ENCODE measurements at places on chromosomes 5 and 9.

DNA sequence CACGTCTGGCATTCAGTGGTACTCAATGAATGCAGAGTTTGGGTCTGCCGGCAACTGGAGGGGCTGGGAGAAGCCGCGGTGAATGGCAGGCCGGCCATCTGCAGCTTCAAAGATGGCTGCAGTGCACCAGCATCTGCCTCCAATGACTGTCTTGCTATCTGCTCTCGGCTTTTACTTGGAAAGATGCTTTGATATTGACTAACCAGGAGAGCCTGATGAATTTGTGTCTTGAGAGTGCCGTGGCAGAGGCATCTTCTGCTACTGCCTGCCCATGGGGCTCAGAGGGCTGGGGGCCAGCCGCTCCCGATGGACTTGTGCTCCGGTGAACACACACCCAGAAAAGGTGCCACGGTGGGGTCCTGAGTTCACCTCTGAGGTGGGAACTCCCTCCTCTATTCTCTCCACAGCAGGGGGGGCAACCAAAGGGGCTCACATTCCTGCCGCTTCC, 164.5 kb downstream of the COL23A1 start:
- no peak for DNase-seq

- peak; percentile 4 for DNase-seq
Measured at GRCh38 chr5:119393746-119394145, 37.9 kb downstream of the TNFAIP8 start.

GRCh38 chr9:35871545-35871944, 1.3 kb upstream of the OR13J1 start:
- no peak for DNase-seq

DNA sequence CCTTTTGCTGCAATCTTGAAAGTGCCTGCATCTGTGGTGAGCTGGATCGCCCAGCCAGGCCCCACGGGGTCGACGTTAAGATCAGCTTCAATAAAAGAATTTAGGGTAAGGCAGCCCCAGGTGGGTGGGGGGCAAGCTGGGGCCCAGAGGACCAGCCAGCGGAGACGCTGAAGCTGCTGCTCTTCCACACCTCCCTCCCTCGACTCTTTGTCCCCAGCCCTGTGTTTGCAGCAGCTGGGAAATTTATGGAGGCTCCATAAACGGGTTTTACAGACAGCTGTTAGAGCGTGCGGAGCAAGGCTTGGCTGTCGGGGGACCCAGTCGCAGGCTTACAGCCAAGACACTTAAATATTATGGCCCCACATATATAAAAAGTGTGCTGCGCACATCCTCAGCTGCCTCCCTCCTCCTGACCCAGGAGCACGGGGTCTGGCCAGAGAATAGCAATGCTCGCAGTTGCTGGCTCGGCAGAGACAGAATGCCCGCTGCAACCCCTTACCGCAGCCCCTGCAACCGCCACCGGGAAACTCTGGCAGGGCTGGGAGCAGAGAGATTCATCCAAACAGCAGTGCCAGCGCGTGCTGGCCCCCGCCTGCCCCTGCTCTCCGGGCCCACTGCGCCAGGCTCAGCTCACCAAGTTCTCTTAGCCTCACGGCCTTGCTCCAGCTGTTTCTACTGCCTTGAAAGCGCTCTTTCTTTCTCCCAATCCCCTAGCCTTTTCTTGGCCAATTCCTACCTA, 28.4 kb upstream of the MVB12B start:
- DNase-seq: no peak

- no peak for DNase-seq
Measured at GRCh38 chr5:80161165-80161564, 94.7 kb downstream of the SERINC5 start.

DNA sequence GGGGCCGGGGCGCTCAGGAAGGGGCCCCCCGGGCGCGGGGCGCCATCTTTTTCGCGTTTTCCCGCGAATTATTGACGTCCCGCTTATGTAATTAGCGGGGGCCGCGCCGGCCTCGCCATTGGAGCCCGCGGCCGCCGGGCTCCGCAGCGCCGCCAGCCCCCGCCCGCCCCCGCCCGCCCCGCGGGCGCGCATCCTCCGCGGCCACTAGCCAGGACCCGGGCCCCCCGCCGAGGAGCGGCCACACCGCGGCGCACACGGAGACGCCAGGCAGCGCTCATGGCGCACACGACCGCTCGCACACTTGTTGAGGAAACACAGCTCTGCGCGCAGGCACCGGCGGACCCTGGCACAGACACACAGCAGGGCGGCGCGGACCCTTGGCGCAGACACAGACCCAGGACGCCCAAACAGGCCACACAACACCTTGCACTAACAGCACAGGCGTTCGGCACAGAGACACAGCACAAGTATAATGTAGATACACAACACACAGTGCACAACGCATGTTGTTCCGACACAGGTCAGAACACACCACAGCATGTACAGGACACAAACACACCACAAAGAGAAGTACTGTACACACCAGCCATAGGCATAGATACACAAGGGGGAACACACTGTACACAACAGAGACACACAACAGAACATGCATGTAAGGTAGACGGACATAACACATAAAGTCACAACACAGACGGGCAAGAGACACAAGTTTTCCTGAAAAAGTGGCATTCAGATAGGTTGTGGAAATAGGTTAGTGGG, 467 bp upstream of the PHF19 start:
- peak; percentile 63 for DNase-seq

GRCh38 chr9:103894184-103894583, 199.9 kb upstream of the SMC2 start:
- no peak for DNase-seq

- DNase-seq: no peak
Measured at GRCh38 chr5:166251786-166252185, 2039.7 kb upstream of the WWC1 start.

GRCh38 chr9:106218854-106219253, 524.5 kb downstream of the TMEM38B start:
- no peak for DNase-seq

GRCh38 chr5:105952875-105953274, 1717.9 kb downstream of the EFNA5 start:
- no peak for DNase-seq

DNA sequence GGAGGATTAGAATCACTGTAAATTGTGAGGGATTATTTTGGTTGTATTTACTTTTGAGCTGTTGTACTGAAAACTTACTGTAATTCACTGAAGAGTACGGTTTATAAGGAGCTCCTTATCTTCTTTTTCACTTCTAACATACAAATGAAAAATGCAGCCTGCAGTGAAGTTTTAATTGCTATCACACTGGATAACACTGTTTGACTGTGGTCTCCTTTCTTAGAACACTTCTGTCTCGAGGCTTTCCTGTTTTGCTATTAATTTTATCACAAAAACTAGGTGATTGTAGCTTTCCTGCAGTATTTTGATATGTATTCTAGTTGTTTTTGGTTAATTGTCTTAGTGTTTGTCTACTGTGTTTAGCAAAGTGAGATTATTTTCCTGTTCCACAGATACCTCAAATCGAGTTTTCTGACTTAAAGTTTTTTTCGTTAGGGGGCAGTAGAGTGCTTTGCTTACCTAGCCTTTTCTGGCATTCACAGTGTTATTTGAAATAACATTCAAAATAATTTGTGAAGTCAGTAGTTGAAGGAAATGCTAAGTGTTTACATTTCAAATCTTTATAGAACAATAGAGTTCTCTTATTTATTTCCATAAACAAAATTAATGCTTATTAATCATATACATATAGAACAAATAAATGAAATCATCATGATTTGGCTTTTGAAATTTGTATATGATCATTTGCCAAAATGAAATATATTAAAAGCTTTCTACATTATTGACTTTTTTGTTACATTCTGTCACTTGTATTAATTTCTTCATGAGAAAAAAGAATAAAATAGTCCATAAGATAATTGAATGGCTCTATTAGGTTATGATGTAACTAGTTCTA, 52.9 kb downstream of the COMMD10 start:
- DNase-seq: peak; percentile 44

DNA sequence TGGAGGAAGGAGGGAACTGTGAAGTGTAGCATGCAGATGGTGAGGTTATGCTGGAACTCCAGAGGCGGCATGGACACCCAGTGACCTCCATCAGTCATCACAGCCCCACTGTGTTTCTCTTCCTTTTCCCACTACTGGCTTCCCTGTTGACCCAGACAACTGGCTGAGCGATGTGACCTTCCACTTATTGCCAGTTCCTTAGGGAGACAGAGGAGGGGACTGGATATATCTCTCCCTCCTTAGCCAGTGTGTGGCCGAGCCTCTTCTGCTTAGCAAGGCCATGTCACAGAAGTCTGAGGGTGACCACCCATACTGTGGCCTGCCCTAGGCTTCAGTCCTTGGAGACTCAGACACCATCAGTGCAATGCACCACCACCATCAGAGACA, 3.0 kb upstream of the PHYKPL start:
- no peak for DNase-seq

- DNase-seq: no peak
Measured at GRCh38 chr5:4533457-4534105, 606.5 kb upstream of the ADAMTS16 start.

DNA sequence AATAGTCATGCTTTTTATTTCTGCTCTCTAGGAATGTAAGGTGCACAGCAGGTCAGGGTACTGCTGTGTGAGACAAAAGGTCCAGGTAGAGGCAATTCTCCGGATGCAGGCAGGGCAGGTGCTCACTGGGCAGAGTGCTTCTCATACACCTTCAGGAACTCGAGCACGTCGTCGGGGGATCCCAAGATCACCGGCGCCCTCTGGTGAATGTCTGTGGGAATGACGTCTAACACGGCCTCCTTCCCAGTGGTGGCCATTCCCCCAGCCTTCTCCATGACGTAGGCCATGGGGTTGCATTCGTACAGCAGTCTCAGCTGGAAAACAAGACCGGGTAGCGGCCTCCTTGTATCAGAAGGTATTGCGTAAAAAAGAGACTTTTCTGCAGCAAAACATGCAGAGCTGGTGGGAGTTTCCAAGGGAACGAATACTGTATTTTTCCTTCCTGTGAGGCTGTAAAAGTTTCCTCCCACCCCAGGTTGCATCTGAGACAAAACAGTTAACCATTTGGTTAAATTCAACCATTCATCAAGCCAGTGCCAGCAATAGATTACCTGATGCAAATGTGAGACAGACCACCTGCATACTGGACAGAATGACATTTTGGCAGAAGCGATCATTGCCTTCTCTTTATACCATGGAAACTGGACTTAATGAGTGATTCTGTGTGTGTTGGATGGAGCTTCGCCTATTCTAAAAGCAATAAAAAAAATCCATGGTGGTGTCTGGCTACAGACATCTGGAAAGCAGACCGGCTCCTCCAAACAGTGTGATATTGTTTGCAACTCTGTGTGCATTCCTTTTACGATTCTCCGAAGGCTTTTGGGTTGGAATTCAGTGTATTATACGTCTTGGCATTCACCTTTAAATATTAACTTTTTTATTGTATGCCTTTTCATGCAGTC, 9.9 kb upstream of the FBP2 start:
- DNase-seq: peak; percentile 90

DNA sequence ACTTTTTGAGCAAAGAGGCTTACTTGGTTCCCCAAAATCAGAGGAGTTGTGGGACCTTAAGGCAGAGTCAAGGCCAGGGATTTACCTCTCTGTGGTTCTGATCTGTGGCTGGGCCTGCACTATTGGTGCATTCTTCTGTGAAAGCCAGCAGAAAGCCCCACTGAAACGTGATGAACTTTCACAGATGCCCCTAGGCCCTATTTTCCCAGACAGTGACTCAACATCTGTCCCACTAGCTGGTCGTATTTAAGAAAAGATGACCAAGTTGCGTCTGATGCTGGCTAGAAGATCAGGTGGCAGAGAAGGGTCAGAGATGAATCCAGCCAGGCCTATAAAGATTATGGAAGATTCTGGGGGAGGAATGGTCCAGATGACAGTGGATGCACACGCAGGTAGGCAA, 153.1 kb downstream of the ACTL7B start:
- no peak for DNase-seq

- no peak for DNase-seq
Measured at GRCh38 chr9:106745457-106745856, 117.5 kb upstream of the ZNF462 start.

GRCh38 chr5:107807431-107807830, 136.7 kb upstream of the EFNA5 start:
- DNase-seq: no peak

DNA sequence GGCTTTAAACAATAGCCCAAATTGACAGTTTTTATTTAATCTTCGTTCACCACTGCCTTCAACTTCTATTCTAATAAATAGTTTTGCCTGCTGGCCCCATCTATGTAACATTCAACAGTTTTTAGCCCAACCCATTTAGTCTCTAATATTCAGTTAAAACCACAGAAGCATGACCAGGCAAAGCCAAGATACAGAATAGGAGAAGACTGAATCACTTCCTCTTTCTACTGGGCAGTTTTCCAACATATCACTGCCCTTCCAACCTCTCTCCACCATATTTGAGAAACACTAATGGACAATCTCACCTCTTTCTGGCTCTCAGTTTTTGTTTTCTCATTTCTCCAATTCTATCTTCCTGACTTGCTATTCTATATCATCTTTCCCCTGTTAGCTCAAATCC, 352.9 kb downstream of the DNAH5 start:
- DNase-seq: peak; percentile 61

DNA sequence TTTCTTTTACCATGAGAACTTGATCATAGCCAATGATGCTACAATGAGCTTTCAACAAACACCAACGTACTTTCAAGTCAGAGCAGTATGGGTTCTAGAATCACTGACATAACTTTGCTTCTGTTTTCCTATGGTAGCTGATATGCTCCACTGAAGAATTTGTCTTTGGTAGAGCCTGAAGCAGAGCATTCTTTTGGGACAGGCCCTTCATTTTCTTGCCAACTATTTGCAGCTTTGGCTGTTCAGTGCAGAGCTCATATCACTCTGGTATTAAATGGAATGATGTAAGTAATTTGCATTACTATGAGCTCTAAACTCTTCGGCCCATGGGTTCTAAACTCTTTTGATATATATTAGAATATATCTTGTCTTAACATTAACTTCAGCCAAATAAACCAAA, 51.8 kb upstream of the APC start:
- DNase-seq: peak; percentile 57

- DNase-seq: no peak
Measured at GRCh38 chr5:176530983-176531901, 6.0 kb downstream of the RNF44 start.

DNA sequence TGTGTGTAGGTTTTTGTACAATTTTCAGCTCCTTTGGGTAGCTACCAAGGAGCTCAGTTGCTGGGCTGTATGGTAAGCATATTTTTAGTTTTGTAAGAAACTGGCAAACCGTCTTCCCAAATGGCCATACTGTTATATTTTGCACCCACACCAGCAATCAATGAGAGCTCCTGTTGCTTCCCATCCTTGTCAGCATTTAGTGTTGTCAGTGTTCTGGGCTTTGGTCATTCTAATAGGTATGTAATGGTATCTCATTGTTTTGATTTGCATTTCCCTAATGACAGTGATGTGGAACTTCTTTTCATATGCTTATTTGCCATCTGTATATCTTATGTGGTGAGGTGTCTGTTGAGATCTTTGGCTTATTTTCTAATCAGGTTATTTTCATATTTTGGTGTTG, 320.1 kb downstream of the MLLT3 start:
- no peak for DNase-seq

- no peak for DNase-seq
Measured at GRCh38 chr9:114091711-114092110, 7.4 kb downstream of the KIF12 start.

DNA sequence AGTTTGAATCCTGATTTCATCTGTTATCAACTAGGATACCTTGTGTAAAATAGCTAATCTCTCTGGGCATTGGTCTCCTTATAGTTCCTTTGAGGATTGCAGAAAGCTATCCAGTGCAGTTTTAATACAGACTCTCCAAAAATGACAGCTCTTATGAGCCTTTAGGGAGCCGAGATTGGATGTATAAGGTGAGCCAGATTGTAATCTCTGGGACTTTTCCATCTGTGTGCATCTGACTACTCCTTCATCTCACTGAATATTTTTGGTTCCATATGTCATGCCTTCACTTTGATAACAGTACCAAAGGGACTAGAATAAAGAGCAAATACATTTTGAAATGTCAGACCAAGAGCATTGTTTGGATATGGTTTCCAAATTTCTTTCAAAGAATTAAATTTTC, 367.2 kb downstream of the TMEM232 start:
- no peak for DNase-seq

Measured in AG08395 (cell line).